ENCODE measurements at places on chromosomes 3 and 15.

GRCh38 chr3:23884481-23884880 is 32.3 kb downstream of the NKIRAS1 start:
- no peak for DNase-seq

DNA sequence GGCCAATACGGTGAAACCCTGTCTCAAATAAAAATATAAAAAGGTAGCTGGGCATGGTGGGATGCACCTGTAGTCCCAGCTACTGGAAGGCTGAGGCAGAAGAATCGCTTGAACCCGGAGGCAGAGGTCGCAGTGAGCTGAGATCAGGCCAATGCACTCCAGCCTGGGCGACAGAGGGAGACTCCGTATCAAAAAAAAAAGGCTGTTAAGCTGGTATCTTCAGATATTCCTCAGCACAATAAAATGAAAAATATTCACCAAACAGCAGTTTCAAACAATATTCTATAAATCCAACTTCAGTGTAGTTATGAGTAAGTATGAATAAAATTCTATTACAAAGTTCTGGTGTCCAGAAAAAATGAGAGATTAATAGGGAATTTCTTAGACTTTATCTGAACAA is 14.2 kb downstream of the DENND4A start:
- DNase-seq, result no peak

DNA sequence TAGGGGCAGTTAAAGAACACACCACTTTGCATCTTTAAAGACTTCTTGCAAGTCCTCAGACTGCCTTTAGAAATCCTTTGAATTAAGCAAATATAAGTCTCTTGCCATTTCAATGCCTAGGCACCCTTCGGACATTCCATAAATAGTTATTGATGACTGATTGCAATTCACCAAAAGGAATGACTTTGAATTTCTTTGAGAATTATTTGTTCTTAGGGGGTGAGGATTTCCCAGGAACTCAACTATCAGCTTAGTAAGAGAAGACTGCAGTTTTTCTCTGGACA is 495 bp upstream of the MYEF2 start:
- no peak for DNase-seq

DNA sequence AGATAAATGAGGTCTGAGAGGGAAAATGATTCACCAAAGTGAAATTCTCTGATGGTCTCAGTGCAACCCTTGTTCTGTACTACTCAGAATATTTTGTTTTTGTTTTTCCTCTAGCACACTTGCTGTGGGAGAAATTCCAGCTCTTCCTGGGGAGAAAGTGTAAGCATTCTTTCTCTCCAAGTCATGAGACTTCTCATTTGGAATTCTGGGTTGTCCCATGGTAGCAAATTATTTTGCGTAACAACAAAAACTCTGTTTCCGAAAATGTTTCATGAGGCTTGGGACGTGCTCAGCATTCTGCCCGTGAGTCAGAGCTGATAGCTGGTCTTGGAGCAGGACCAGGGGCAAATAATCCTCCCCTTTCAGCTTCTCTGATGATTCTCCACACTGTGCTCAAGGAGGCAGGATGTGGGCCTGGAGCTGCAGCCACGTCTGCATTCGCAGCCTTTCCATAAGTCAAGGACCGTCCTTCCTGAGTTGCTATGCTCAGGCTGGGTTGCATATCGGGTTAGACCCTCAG is 70.3 kb downstream of the SENP2 start:
- peak; percentile 31 for DNase-seq

DNA sequence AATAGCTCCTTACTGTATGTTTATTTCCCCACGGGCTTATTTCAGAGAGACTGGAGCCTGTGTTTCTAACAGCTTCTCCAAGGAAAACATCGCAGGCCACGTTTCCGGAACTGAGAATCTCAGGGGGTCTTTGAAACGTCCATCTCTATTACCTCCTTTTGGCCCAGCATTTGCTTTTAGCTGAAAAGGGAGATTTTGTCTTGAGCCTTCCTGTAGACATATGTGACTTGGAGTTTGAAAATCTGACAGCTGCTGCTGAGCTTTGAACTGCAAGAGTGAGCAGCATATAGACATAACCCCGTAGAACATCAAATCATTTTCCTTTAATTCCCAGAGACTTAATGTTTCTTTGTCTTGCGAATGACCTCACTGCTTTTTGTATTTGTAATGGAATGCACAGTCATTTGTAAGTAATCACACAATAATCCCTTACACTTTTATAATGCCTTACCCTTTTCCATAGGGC is 54.6 kb downstream of the LPP start:
- DNase-seq, result no peak

GRCh38 chr15:56468401-56468800 is 3.5 kb upstream of the MNS1 start:
- no peak for DNase-seq

DNA sequence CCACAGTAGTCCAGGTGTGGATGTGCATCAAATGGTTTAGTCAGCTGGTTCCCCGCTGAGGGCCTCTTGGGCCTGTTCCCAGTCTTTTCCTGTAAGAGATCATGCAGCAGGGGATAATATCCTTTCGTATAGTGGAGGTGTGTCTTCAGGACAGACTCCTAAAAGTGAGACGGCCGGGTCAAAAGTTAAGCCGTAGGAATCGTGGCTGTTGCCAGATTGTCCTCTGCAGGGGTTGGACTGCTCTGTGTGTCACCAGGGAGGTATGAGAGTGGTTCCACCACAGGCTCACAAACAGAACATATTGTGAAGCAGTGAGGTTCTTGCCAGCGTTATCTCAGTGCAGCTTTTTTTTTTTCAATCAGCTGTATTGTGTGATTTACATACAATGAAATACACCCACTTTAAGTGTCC is 95.0 kb downstream of the VGLL4 start:
- no peak for DNase-seq

- DNase-seq, result no peak
Observed at GRCh38 chr3:133880886-133881455, 14.7 kb downstream of the RAB6B start.

DNA sequence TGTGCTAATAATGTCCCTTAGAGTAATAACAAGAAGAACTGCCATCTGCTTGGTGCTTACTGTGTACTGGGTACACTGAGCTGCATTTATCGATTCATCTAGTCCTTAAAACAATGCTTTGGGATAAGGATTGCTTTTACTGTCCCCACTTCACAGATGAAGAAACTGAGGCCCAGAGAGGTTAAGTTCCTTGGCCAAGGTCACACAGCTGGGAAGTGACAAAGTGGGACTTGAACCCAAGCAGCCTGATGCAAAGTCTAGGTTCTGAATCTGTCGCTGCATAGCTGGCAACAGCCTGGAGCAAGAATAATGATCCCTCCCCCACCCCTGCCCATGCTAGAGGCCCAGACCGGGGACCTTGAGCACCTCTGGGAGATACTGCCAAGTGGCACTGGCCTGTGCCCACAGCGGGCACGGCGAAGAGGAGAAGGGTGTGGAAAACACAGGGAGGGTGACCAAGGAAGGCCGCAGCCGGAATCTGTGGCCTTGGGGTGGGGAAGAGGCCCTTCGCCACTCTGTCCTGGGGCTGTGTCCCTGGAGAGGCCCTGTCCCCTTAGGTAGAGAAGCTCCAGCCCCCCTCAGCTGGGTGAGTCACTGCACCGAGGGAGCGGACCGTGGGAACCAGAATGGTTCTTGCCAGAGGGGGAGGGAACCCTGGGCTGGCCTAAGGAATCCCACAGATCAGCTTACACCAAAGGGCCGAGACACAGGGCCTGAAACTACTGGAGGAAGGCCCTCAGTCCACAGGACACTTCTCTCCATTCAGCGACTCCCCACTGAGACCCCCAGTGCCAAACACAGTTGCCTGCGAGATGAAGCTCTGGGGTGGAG is 3.5 kb downstream of the PLXND1 start:
- DNase-seq, result peak; percentile 58

- DNase-seq, result no peak
Observed at GRCh38 chr3:55588146-55588765, 101.2 kb upstream of the WNT5A start.

DNA sequence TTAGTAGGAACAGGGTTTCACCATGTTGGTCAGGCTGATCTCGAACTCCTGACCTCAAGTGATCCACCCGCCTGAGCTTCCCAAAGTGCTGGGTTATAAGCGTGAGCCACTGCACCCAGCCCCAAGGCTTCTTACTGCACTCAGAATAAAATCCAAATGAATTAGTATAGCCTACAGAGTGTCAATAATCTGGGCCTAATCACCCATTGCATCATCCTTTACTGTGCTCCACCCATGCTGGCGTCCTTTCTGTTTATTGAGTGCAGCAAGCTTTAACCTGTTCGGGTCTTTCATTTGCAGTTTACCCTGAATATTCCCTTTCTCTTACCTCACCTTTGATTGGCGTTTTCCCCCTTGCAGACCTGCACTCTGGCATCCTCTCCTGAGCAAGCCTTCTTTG is 77.7 kb downstream of the CEP63 start:
- DNase-seq, result no peak

DNA sequence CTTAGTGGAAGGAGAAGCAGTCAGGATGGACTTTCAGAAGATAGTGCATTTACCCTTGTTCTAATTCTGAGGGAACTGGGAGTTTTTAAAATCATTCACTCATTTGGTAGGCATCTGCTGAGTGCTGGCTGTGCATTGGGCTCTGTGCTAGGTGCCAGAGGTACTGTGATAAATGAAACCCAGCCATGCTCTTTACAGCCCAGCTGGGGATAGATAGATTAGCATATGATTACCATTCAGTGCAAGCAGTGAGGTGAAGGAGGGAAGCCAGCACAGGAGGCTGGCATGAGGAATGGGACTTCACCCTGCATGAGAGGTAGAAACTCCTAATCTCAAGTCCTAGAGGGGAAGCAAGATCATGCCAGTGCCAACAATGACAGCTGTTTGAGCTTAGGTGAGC is 361.9 kb upstream of the TRIM42 start:
- DNase-seq, result no peak

DNA sequence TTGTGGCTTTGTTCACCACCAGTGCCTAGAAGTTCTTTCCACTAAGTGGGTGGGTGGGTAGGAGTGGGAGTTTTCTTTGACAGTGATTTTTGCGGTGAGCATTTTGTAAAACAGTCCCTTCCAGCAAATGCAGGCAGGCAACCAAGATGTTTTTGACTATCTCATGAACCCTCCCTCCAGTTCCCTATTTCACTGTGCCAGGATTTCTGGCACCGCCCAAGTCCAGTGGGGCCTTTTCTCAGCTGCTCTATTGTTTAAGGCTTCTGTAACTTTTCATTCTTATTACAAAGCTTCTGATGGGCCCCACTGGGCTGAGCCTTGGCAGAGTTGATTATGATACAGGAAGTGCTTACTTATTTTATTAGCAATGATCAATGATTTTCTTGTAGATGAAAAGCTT is 236.0 kb downstream of the EDEM1 start:
- DNase-seq, result no peak

- DNase-seq, result no peak
Observed at GRCh38 chr15:93709708-93710107, 521.7 kb upstream of the MCTP2 start.

DNA sequence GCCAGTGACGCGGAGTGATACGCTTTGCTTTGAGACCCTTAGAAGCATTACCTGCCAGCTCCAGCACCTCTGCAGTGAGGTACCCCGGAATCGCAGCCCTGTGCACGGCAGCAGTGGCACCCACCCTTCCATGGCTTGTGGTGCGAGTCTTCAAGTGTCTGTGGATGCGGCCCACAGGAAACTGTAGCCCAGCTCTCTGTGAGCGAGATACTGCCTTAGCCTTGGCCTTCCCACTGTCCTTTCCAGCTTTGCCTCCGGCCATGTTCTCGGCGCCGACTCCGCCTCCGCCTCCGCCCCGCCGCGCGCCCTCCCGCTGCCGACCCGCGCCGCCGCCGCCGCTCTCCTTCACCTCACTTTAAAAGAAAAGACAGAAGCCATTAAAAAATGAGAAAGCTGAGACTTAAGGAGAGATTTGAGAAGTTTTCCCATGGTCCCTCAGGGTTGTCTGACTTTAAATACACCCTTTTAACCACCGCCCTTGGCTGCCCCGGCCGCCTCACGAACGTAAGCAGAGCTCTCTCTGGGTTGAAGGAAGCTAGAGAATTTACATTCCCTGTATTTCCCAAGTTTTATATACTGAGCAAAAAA is 78.5 kb upstream of the FAM174B start:
- no peak for DNase-seq

DNA sequence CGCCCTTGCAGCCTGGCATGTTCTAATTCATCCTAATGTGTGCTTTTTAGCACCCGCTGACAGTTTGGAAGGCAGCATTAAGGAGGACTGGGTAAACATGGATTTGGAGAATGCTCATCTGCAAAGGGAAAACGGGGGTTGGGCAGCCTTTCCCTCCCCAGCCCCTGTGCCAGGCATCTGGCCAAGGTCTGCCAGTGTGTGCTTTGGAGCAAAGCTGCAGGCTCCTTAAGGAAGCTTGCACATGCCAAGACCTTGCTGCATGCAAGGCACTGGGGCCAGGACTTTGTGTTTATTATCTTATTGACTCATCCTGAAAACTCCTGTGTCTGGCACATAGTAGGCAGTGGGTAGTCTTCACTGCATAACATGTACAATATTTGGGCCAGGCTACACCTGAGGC is 20.1 kb downstream of the FAM3D start:
- DNase-seq, result no peak

DNA sequence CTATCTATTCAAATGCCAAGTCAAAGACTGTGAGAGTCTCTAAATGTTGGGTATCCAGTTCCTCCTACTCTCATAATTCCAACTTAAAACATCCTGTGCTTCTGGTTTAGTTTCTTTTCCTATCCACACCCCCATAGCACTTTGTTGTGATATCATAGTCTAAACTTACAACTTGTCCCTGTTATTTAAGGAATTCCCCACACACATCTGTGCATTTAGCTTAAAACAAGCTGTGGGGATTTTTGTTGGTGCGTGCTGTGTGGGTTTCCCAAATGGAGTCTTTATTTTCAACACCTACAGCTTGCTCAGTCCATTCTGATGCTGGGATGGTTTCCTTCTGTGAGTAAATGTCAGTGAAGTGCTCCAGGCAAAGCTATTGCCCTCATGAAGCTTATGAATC is 167.3 kb downstream of the GMNC start:
- no peak for DNase-seq

DNA sequence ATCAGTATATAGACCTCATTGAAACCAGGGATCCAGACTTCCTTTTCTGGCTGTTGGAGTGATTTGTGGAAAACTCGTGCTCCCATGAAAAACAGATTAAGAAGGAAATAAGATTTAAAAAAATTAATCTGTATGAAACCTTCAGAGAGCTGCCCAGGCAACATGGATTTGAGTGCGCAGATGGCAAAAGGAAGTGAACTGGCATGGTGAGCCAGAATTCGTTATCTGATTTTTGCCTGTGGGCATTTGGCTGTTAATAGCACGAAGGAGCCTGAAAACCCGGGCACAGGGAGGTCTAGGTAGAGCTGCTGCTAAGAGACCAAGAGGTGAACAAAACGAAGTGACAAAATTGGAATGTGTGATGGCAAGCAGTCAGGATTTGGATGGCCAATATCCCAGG is 19.1 kb upstream of the SPINK8 start:
- no peak for DNase-seq

DNA sequence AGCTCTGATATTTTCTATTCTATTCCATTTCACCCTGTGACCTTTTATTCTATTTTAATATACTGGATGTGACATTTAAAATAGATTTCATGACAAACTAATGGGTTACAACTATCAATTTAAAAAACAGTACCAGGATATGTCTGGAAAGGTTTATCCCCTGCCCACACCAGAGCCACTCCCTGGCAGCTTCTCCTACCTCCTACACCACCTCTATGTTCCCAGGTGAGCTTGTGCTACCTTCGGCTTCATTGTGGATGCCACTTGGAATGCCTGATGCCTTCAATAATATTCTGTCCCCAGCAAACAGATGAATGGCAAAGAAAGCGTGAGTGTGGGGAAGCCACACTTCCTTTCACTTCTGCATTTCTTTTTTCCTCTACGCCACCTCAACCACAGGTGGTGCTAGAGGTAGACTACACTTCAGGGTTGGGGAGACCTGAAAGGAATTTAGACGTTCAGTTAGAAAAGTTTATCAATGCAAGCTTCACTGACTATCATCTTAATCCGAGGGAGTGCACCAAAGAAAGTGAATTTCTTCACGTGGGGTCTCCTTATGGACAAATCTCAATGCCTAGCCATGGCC is 213.0 kb downstream of the SSR3 start:
- no peak for DNase-seq

Measured in thoracic aorta (tissue), 2 donors.